NCI-H345 (cell line): ENCODE measurements at places on chromosomes 1 and 21.

DNA sequence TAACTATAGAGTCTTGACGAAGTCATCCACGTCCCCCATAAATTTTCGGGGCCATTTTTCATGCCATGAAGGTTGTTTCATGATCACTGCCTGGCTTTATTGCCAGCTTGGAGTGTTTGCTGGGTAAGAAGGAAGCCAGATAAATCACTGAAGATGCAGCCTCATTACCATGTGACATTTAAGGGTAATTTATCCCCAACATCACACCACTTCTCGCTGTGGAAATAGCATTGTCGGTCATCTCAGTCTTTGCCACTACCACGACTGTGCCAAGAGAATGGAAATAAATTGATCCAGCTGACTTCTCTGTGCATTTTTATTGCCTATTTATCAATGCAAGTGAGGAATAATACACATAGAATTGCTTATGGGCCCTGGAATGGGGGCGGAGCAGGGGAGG, 617.9 kb downstream of the AJAP1 start:
- no peak for DNase-seq

GRCh38 chr1:89657886-89658285, 25.0 kb downstream of the LRRC8C start:
- DNase-seq = no peak

DNA sequence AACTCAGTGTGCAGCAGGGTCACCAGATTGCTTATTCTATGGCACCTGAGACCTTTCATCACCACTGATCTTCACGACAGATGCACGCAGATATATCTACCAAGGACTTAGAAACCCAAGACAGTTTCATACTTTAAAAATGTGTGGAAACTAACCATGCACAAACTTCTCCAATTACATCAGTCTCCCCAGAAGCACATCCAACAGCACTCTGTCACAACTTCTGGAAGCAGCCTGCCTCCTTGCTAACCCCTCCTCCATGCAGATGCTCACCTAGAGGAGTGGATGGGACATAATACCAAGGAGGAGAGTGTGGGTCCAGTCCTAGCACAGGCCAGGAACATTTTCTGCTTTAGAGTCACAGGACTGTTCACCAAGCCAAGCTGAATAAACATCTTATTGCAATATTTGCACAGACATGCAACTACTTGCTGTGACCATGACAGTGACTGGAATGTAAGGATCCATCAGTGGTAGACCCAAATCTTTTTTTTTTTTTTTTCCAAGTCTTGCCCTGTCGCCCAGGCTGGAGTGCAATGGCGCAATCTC, 69.4 kb downstream of the HIVEP3 start:
- no peak for DNase-seq

- DNase-seq = no peak
Observed at GRCh38 chr1:99464738-99465137, 181.2 kb upstream of the PALMD start.

DNA sequence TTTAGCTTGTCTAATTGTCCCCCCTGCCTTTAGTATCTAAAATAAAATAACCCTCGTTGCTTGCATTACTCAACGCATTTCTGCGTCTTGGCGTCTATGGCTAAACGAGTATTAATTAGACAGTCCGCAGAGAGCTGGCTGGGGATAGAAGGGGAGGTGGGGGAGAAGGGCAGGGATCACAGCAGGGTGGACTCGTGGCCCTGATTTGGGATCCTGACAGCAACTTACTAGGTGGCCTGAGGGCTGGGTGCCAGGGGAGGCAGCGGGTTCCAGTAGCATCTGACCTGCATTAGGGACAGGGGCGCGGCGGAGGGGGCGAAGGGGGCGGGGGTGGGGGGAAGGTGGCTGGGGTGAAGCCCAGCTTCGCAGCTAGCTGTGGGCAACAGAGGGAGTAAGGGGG, 1.1 kb upstream of the BACE2 start:
- no peak for DNase-seq

GRCh38 chr1:47866601-47867437, 130.4 kb downstream of the TRABD2B start:
- DNase-seq = no peak
